ENCODE measurements at places on chromosomes 12 and 14.

- DNase-seq, result no peak
Measured at GRCh38 chr14:92737619-92738188, 10.7 kb downstream of the LGMN start.

DNA sequence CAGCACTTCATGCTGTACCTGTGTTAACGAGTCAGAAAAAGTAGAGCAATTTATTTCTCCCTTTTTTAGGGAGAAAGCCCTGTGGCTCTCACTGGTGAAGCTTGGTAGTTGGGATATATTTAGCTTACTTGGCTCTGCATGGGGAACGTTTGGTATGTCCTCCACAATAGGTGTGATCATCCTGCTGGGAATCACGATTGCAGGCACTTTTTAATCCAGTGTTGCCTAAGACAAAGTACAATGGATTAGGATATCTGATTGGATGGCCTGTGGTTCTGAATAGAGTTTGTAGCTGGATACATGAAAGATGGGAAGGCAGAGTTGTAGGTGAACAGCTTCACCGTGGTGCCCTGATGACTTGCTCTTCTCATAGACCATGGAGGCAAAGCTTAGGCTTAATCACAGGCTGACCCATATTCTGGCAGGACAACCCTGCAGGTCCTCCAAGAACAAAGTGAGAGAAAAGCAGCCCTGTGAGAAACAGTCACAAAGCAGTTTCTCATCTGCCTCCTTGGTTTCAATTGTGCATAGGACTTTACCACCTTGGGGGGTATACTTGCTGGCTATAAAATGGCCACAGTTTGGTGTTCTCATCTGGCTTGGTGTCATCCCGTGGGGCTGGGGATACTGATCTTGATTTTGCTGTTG is 7.5 kb downstream of the RESF1 start:
- no peak for DNase-seq

GRCh38 chr12:32091696-32092095 is 15.0 kb upstream of the BICD1 start:
- DNase-seq, result no peak

- DNase-seq, result no peak
Measured at GRCh38 chr12:1630827-1631591, 2.0 kb downstream of the WNT5B start.

DNA sequence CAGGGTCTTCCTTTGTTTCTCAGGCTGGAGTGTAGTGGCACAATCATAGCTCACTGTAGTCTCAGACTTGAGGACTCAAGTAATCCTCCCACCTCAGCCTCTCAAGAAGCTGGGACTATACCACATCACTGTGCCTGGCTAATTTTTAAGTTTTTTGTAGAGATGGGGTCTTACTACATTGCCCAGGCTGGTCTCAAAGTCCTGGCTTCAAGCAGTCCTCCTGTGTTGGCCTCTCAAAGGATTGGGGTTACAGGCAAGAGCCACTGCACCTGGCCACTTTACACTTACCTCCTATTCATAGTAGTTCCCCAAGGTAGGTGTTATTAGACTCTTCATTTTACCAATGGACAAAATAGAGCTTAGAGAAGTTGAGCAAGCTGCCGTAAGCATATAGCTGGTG is 29.2 kb downstream of the STYX start:
- DNase-seq, result no peak

DNA sequence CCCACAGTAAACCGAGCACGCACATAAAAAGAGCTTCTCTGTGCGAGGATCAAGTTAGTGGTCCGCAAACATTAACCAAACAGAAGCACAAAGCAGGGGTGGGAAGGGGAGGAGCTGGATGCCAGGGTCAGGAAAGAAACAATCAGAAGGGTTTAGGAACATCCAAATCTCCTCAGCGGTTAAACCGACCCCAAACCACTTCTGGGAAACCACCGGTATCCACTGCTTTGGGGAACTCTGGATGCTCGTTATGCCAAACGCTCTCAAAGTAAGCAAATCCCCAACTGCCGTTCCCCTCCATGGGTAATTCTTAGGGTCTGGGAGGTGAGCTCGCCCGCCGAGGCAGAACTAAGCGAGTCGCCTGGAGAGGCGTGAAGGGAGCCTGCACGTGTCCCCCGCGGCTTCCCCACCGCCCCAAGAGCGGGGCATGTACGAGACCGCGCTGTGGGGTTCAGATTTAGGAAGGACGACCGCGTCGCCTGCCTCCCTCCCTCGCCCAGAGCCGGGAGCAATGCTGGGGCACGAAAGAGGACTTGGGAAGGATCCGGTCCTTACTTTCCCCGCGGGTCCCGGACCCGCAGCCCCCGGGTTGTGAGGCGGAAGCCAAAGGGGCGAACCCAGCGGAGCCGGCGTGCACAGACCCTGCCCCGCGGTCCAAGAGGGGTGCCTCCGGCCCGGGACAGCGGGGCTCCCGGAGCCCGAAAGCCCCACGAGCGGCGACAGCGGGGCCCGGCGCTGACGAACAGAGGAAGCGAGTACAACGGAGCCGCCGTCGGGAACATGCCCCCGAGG is 711 bp downstream of the SBNO1 start:
- DNase-seq, result peak; percentile 63

DNA sequence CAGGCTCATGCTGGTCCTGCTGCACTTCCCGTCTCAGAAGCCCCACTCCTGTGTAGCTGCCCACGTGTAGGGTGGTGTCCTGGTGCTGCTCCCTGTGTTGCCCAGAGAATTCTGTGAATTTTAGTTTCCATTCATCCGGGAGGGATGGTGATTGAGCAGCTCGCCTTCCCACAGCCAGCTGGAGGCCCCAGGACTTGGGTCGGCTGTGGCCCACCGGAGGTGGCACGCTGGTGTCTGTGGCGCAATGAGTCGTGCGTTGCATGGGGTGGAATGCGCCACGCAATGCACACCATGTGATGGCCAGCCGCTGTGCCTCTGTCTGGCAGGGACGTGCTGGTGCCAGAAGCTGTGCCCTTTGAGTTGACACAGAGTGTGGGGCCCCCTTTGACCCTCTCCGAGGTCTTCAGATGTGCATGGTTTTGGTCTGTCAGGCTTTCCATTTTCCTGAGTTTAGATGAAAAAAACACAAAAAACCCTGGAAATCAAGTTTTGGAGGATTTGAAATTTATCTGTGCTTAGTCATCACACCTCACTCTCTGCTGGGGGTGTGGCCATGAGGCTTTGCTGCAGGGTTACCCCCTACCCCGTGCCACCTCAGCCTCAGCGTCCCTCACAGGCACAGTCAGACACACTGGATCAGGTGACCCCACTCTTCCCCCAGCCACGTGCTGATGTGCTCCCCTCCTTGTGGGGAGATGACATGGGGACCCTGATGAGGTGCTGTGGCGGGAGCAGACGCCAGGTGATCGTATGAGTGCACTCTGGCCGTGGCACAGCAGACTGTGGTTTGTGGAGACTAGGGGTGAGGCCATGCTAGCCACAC is 64.6 kb downstream of the EP400 start:
- no peak for DNase-seq

- DNase-seq, result no peak
Measured at GRCh38 chr12:3303410-3304136, 187.4 kb upstream of the PRMT8 start.

DNA sequence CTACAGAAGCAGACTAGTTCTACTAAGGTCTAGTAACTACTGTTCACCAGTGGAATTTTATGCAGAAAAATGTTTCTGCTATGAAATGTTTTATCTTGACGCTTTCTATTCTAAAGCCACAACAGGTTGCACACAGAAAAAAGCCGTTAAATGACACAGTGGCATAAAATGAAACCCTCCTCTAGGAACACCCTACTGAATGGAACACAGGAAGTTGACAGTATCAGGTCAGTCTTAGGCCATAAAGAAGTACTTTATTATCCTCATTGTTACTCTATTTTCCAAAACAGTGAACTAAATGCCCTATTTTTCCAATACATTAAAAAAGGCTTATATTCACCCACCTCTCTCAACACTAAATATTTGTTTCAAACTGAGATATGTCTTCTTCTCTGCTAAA is 21.9 kb downstream of the EPS8 start:
- no peak for DNase-seq

DNA sequence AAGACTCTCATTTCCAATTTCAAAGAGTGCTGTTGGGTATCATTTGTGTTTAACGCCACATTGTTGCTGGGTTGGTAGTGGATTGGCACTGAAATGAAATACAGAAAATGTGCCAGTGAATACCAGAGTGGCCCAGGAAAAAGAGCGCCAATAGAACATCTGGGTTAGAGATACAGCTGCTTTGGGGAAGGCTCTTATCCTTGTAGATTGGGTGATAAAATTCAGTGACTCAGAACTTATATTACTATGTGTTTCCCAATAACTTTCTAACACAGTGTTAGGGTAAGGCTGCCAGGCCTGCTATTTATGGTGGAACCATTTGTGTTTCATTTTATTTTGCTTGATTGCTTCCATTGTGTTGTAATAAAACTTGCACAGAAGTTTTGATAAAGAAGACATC is 168.2 kb upstream of the SSTR1 start:
- DNase-seq, result no peak

All from left forelimb (tissue), 1 donor.